ENCODE measurements at places on chromosomes 2 and 18.

DNA sequence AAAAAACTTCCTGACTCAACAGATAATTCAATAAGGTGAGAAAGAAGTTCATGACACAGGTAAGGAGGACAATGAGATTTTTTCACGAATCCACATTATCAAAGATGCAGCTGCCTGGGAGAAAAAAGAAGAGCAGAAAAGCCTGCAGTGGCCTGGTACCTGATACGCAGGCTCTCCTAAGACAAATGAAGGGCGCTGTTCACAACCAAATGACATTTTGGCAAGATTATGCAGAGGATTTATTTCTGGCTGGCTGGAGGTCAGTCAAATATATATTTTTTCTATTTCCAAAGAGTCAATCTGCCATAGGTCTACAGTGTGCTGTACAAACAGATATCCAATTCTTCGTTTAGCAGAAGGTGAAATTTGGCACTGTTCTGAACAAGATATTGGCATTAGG, 257.3 kb downstream of the STK39 start:
- DNase-seq: no peak

DNA sequence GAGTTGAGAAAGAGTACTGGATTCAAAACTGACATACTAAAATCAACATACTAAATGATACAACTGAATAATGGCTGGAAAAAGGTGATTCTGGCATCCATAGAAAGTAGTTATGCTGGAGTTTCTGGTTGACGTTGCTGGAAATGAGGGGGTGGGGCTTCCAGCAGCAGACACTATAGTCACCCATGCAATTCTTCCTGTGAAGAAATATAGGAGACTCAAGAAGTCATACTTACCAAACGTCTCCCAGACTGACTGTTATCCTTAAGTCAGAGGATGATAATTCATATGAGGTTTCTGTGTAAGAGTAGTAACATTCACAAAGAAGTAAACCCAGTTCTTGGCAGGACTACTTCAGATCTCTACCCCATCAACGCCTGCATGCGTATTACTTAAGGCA, 23.6 kb downstream of the DTNB start:
- DNase-seq: no peak

GRCh38 chr18:21458310-21458709, 142.2 kb downstream of the ESCO1 start:
- no peak for DNase-seq

GRCh38 chr2:49490710-49491109, 336.4 kb upstream of the FSHR start:
- no peak for DNase-seq

- DNase-seq: no peak
These were observed 36.1 kb downstream of the TMEM163 start for GRCh38 chr2:134682726-134683125.

- no peak for DNase-seq
These were observed 62.5 kb upstream of the LGALSL start for GRCh38 chr2:64391424-64391823.

Data from stimulated activated CD8-positive, alpha-beta memory T cell treated with anti-CD3 and anti-CD28 coated beads, Interleukin-15, amount 100 ng/mL, for 24 hours (primary cell).